Esophagus mucosa (tissue), 1 donor: ENCODE measurements at places on chromosomes 4 and X. TPM values are rescaled to one million over a fixed set of nuclear protein-coding genes. Genes with fewer than 3 reads are reported as not detected.

FANCB gene
- 2.8 TPM for total RNA-seq

LRIT3 gene
- total RNA-seq, result 0.16 TPM

XAGE2 gene
- total RNA-seq, result not detected

TSPYL2 gene
- 2.5 TPM for total RNA-seq

TXK gene
- 1.4 TPM for total RNA-seq

- no peak for ATAC-seq
Observed at GRCh38 chr4:106766519-106766918, 269.6 kb downstream of the DKK2 start.

DNA sequence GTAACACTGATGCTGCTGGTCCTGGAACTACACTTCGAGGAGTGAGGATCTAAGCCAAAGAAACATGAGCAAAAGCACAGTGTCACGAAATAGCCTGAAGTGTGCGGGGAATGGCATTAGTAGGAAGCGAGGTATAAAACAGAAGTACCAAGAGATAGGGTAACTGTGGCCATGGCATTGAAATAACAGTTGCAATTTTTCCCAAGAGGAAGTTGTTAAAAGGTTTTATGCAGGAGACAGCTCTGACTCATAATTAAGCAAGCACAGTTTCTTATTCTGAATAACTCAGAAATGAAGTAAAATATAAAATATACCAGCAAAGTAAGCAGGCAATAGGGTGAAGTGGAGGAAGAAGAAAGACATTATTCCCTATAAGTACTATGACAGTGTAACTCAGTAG, 90.3 kb upstream of the TMEM150C start:
- no peak for ATAC-seq

GRCh38 chr4:86688026-86688425, 93.9 kb downstream of the PTPN13 start:
- ATAC-seq, result peak; percentile 75

DNA sequence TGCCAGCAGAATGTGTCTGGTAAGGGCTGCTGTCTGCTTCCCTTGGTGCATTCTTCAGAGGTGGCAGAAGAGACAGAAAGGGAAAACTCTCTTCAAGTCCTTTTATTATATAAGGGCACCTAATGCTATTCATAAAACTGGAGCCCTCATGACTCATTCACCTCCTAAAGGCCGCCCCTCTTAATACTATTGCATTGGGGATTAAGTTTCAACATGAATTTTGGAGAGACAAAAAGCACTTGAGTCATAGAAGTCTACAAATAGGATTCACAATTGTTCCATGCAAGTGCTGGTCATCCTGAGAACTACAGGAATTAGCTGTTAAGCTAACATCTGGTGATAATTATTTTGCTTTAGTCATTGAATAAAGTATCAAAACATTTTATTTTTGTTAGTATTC, 349.5 kb downstream of the HS3ST1 start:
- ATAC-seq, result peak; percentile 90

- ATAC-seq, result no peak
Observed at GRCh38 chr4:2194496-2194895, 47.4 kb downstream of the HAUS3 start.

- ATAC-seq, result no peak
Observed at GRCh38 chr4:153273751-153274150, 69.5 kb downstream of the TRIM2 start.

DNA sequence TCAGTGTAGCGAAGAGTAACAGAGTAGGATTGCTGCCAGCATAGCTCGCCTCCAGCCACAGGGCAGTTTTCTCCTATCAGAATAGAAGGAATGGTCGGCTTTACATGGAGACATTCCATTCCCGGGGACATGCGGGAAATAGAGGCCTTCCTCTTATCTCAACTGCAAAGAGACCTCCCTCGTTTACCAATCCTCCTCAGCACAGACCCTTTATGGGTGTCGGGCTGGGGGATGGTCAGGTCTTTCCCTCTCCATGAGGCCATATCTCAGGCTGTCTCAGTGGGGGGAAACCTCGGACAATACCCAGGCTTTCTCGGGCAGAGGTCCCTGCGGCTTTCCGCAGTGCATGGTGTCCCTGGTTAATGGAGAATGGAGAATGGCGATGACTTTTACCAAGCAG, 285.0 kb downstream of the ASMT start:
- ATAC-seq, result no peak
